ENCODE measurements at places on chromosomes 2 and 18. TPM values are rescaled to one million over a fixed set of nuclear protein-coding genes. Genes with fewer than 3 reads are reported as not detected.

GRCh38 chr2:45301307-45302277 lies 292.3 kb upstream of the SIX2 start:
- no peak for DNase-seq

GRCh38 chr2:6834163-6834562 lies 31.5 kb downstream of the CMPK2 start:
- DNase-seq, result no peak

- no peak for DNase-seq
These were observed 185.1 kb upstream of the HAAO start for GRCh38 chr2:42977270-42978174.

LOXHD1 gene
- total RNA-seq, result not detected

DNA sequence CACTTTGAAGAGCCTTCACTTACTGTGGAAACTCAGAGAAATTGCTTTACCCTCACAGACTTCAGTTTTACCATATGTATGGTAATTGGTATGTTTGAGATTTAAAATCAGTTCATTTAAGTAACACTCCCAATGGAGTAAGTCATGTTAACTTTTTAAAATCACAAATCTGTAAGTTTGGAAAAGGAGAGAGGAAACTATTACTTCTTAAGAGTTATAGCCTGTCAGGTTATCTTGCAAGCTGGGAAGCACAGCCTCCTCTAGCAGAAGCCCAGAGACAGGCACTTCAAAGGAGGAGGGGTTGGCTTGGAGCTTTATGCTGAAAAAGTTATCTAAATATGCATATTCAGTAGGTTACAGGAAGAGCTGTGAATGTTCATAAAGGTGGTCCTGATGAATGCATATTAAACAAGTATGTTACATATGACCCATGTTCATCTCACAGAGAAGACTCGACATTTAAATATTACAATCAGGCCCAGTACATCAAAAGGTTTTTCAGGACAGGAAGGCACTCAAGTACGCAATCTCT lies 102.5 kb downstream of the XRCC5 start:
- DNase-seq, result no peak

- DNase-seq, result no peak
These were observed 90.8 kb upstream of the L3MBTL4 start for GRCh38 chr18:6505498-6505875.

TCF23 gene
- 0.03 TPM for total RNA-seq

CREG2 gene
- not detected for total RNA-seq

GRCh38 chr2:42435628-42436027 lies 58.2 kb downstream of the KCNG3 start:
- no peak for DNase-seq

DNA sequence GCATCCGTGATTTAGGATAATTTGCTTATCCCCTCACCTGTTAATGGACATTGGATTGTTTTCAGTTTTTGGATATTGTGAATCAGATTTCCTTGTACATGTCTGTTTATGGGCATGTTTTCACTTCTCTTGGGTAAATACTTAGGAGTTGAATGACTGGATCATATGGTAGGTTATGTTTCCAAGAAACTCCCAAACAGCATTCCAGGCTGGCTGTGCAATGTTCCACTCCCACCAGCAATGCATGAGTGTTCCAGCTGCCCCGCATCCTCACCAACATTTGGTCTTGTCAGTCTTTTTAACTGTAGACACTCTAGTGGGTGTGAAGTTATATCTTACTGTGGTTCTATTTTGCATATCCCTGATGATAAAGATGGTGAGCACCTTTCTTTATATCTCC lies 8.9 kb upstream of the LRRFIP1 start:
- DNase-seq, result no peak

TRMT61B gene
- 23.9 TPM for total RNA-seq

DNAJC5G gene
- total RNA-seq, result not detected

DNA sequence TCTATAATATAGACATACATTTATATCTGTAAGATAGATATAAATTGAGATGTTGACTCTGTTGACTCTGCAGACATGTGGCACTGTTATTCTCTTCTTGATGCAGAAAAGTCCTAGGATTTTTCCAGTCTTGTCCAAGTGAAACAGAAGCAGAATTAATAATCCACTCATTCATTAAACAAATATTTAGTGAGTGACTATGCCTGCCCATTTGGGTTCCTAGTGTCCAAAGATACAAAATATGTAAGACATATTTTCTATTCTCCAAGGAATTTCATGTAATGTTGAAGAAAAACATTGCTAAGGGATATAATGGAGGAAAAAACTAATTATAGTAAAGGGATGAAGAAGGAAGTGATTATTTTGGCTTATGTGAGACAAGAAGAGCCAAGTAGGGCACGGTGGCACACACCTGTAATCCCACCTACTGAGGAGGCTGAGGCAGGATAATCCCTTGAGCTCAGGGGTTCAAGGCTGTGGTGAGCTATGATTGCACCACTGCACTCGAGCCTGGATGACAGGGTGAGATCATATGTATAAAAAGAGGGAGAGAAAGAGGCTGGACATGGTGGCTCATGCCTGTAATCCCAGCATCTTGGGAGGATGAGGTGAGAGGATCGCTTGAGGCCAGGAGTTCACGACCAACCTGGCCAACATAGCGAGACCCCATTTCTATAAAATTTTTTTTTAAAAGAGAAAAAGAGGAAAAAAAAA lies 19.9 kb upstream of the PLEKHH2 start:
- DNase-seq, result no peak

- DNase-seq, result no peak
These were observed 13.6 kb downstream of the MRO start for GRCh38 chr18:50806208-50806616.

GRCh38 chr2:221716426-221717303 lies 144.6 kb upstream of the EPHA4 start:
- DNase-seq, result no peak

- DNase-seq, result no peak
These were observed 39.0 kb downstream of the VAPA start for GRCh38 chr18:9952633-9953416.

GRCh38 chr2:182360663-182361260 lies 66.1 kb downstream of the PDE1A start:
- DNase-seq, result no peak

GRCh38 chr2:215831296-215831913 lies 181.9 kb downstream of the MREG start:
- no peak for DNase-seq

SSB gene
- total RNA-seq, result 198 TPM

GRCh38 chr2:10884574-10884975 lies 27.2 kb upstream of the KCNF1 start:
- no peak for DNase-seq

- no peak for DNase-seq
These were observed 1.9 kb upstream of the STAT4 start for GRCh38 chr2:191152482-191153240.

DNA sequence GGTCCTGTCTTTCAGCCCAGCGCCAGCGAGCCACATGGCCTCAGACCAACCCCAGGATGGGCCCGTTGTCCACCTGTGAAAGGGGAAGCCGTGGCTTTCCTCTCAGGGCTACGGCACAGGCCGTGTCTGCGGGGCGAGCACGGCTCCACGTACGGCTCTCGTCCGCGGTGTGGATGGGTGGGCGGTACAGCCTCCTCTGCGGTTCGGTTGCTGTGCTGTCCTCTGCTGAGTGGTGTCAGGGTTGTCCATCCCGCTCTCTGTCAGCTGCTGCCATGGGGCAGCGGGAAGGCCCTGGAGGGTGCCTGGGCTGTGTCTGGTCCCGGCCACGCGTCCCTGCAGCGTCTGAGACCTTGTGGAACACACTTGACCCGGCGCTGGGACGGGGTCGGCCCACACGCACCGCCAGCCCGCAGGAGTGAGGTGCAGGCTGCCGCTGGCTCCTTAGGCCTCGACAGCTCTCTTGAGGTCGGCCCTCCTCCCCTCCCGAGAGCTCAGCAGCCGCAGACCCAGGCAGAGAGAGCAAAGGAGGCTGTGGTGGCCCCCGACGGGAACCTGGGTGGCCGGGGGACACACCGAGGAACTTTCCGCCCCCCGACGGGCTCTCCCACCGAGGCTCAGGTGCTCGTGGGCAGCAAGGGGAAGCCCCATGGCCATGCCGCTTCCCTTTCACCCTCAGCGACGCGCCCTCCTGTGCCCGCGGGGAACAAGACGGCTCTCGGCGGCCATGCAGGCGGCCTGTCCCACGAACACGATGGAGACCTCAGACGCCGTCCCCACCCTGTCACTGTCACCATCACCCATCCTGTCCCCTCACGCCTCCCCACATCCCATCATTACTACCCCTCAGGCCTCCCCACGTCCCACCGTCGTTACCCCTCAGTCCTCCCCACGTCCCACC lies 128.7 kb downstream of the NFATC1 start:
- no peak for DNase-seq

RNF103 gene
- 26.5 TPM for total RNA-seq

GRCh38 chr2:112944971-112945370 lies 32.8 kb upstream of the IL36G start:
- no peak for DNase-seq

- no peak for DNase-seq
These were observed 44.8 kb downstream of the ARL4C start for GRCh38 chr2:234451852-234452625.

All from neural progenitor cell (in vitro differentiated cells).